ENCODE measurements at places on chromosomes 16 and 17.

DNA sequence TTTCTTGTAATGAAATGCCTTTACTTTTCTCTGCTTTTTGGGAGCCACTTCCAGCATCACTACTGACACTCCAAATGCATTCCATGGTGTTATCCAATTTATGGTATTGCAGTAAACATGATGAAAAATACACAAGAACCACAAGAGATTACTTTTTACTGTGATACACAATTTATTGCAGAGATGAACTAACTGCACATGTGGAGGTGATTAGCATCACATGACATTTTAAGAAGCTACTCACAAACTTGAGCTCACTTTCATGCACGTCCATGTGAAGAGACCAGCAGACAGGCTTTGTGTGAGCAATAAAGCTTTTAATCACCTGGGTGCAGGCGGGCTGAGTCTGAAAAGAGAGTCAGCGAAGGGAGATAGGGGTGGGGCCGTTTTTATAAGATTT is 780.5 kb upstream of the GOT2 start:
- DNase-seq = no peak

DNA sequence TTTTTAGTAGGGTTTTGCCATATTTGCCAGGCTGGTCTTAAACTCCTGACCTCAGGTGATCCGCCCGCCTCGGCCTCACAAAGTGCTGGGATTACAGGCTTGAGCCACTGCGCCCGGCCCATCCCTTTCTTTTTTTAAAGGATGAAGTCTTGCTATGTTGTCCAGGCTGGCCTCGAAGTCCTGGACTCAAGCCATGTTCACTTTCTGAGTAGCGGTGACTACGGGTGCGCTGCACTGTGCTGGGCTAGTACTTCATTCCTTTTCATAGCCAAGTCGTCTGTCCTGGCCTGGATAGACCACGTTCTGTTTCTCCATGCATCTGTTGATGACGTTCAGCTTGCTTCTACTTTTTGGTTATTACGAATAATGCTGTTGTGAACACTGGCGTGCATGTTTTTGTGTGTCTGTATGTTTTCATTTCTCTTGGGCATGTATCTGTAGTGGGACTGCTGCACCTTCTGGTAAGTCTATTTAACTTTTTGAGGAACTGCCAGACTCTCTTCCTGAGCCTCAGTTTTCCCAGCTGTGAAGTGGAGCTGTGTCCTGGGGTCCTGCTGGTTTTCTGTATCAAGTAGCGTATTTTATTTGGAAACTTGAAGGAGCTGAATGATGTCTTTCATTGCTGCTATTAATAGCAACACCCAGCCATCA is 40.0 kb upstream of the GSE1 start:
- DNase-seq = no peak

DNA sequence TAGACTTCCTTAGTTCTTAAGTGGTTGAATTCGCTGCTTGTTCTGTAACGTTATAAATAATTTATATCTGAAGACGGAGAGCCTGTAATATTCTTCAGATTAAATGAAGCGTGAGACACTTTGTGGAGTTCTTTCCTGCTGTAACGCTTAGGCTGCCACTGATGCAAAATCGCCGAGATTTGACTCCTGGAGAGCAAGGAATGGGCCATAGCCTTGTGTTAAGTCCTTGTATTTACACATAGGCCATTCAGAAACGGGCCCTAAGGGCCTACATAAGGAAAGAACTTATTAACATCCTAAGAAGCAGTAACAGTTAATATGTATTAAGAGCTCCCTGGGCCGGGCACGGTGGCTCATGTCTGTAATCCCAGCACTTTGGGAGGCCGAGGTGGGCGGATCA is 936 bp downstream of the EMC6 start:
- no peak for DNase-seq

GRCh38 chr16:14456793-14457481 is 173.1 kb downstream of the PARN start:
- peak; percentile 27 for DNase-seq

DNA sequence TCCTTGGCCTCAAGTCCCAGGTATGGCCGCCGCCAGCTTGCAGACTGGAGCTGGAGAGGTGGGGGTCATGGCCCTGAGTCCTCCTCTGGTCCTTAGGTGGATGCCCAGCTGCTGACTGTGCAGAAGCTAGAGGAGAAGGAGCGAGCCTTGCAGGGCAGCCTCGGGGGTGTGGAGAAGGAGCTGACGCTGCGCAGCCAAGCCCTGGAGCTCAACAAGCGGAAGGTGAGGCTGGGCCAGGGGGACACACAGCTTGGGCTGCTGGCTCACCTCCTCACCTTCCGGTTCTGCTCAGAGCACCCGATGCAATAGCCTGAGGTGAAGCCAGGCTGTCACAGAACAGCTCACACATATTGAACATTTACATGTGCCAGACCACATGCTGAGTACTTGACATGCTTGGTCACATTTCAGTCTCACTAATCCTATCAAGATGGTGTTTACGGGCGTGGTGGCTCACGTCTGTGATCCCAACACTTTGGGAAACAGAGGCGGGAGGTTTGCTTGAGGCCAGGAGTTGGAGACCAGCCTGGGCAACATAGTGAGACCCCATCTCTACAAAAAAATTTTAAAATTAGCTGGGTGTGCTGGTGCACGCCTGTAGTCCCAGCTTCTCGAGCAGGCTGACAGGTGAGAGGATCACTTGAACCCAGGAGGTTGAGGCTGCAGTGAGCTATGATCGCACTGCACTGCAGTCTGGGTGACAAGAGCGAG is 7.4 kb downstream of the RNF40 start:
- no peak for DNase-seq
